ENCODE measurements at places on chromosomes 6 and 20.
A peak's percentile ranks its signal among the peaks of the same experiment; 100 is the strongest.

DNA sequence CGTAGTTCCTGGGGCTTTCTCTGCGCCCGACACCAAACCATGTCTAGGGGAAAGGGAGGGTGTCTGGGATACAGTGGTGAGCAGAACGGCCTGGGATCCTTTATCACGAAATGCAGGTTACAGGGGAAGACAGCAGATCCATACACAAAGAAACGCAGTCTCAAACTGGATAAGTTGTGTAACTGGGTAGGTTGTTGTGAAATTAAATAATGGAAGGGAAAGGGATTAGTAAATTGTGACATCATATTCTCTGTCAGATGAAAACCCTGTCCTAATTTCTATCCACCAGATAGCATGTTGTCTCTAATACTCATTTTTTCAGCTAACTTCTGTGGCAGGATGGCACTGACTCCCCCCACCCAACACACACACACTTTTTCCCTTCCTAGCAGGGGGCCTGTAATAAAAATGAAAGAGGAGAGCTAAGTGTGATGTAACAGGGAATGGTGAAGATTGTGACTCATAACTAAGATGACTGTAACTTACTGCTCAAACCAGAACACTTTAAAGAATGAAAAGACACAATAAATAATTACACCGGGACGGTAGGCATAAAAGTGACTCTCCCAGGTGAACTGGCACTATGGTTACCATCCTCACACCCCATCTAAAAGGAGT lies 769 bp upstream of the TRPC4AP start:
- DNase-seq, result no peak

- DNase-seq, result no peak
Observed at GRCh38 chr20:38299963-38300362, 4.0 kb upstream of the BPI start.

- no peak for DNase-seq
Observed at GRCh38 chr6:118963003-118963402, 28.0 kb upstream of the MCM9 start.

- no peak for DNase-seq
Observed at GRCh38 chr20:23237201-23237600, 113.4 kb upstream of the NXT1 start.

DNA sequence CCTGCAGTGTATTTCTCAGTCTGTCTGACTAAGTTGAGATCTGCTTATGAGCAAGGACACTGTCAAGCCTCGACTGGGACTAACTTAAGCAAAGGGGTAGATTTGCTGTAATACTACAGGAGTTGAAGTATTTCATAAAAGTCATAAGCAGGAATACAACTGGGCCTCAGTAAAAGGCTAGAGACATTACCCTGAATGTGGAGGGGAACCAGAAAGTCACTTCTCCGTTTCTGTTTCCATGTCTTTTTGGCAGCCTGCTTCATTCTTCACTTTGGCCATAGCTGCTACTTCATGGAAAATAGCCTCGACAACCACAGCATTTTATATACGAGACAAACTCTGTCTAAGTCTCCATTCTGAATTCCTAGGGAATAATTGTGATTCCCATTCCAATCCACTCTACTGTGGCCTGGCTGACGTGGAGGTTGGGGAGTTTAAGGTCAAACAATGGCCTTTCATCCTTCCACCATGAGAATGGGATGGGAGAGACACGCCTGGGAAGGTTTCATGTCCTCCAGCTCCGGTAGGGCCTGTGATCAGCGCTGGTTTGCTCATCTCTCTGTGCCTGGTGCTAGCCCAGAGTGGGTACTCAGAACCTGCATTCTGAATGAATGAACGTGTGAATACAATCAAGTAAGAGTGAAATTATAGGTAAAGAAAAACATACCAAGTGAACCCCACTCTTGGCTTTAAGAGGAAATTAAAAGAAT lies 37.1 kb upstream of the DUSP22 start:
- DNase-seq, result no peak

- no peak for DNase-seq
Observed at GRCh38 chr6:156718647-156719394, 58.4 kb upstream of the ARID1B start.

DNA sequence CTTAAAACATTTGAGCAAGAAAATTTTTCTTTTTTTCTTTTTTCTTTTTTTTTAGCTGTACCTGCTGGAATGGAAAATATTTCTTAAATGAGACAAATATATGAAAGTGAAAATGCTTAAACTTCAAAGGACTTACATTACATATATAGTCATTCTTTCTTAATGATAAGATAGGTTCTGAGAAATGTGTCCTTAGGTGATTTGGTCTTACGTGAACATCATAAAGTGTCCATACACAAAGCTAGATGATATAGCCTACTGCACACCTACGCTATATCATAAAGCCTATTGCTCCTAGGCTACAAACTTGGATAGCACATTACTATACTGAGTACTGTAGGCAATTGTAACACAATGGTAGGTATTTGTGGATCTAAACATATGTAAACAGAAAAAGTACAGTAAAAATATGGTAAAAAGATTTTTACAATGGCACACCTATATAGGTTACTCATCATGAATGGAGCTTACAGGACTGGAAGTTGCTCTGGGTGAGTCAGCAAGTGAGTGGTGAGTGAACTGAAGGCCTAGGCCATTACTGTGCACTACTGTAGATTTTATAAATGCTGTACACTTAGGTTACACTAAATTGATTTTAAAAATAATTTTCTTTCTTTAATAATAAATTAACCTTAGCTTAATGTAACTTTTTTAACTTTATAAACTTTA lies 54.6 kb downstream of the RPP21 start:
- no peak for DNase-seq

DNA sequence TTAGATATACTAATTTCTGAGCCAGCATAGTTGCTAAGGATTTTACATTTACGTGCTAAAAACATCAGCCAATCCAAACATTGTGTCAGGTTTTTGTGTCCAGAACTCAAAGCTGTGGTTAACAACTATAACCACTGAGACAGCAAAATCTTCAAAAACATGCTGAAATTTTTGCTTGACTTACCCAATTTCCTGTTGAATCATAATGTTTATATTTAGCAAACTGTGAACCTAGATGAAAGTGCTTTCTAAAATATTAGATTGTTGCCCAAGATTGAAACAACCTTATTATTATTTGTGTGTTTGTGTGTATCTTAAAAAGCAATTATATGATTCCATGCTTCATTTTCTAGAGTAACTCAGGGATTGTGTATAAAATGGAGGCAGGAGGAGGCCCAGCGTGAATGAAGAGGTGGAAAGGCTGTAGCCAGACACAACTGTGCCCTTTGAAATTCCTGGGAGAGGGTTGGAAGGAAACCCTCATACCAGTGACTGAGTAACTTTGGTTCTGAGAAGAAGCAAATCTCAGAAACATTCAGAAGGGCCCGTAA lies 48.0 kb downstream of the ARMC2 start:
- peak; percentile 59 for DNase-seq

DNA sequence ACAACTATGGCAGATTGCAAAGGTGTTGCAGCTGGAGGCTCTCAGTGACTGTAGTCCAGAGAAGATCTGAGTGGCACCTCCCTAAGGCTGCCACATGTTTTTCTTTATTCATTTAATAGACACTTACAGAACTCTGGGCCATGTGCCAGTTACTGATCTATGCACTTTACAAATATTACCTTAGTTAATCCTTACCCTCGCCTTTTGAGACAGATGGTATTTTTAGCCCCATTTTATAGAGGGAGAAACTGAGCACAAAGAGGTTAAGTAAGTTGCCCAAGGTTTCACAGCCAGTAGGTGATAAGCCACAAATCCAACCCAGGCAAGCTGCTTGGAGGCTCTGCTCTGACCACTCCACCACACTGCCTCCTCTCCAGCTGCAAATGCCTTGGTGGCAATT lies 6.5 kb upstream of the SCRT2 start:
- DNase-seq, result no peak

DNA sequence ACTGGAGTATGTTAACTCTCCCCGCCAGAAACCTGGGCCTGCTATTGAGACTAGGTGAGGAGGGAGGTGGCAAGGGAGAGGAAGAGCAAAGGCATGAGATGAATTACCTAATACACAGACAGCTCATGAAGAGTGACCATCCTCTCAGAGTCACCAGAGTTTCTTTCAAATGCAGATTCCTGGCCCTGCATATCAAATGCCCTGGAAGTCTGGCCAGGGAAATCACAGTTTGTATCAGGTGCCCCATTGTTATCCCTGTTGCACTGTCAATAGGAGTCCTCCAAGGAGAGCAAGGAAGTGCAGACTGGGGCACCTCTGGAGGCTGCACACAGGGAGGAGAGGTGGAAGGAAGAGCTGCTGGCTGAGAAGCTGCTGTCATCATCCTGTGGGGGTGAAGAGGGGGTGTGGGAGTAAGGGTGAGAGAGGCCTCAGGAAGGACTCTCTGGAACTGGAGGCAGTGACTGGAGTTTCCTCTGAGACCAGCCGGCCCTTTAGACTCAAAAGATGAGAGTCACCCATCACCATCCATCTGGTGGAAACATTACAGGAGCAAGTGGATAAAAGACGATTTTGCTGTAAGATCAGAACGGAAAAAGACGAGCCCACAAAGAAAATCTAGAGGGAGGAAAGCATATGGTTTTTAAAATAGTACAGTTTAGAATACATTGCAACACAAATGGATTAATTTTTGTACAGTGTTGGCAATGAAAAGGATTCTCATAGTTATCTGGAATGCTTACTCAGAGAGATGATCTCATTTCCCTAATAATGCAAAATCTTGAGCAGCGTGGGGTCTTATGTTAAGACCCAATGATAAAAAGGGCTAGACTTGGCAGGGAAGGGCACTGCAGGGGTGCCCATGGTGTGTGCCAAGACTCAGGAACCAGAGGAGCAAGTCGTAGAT lies 268.1 kb downstream of the UST start:
- no peak for DNase-seq

GRCh38 chr6:148055419-148055818 lies 287.2 kb upstream of the SASH1 start:
- DNase-seq, result no peak

DNA sequence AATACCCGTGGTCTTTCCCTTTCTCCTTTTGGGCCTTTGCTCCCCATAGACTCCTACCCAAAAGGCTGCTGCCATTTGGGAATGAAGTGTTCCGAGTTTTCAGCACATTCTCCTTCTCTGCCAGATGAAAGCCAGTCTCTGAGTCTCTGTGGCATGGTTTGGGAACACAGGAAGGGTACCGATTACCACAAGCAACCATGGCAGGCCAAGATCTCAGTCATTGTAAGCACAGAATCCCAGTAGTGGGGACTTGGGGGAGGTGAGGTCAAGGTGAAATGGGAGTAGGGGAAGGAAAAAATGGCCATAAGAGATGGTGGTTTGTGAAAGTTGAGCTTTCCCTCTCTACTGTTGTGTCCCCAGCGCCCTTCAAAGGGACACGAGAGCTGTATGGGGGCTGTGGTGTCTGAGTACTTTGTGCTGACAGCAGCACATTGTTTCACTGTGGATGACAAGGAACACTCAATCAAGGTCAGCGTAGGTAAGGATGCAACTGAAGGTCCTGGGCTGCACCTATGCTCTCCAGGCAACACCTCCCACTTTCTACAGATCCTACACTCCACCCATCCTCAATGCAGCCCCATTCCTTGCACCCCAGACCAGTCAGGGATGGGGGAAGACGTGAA lies 4.1 kb downstream of the CFB start:
- DNase-seq, result no peak

DNA sequence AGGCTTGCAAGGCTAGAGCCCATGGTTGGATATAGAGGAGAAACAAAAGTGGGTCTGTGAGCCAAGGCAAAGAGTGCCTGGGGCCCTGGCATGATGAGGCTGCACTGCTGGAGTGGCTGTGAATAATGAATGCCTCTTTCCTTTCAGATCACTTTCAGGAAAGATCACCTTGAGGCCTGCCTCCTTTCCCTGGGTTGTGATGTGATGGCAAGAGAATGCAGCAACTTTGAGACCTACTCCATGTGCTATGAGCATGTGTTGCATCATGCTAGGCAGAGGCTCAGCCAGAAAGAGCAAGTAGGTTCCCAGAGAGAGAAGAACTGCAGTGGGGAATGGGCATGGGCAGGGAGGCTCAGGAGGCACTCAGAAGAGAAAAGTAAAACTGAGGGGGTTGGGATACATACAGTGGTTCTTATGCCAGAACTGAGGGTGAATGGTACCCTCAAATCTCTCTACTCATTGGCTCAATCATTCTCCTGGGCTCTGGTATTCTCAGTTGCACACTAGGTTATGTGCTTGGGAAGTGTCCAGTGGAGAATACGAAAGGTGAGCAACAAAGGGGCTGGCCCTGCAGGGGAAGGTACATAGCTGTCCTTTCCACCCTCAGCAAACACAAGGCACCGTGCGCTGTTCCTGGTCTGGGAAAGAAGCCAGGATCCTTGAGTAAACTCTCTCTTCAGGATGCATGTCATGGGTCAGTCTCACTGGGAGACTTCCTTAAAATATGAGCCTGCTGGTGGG lies 45.9 kb downstream of the CD164 start:
- no peak for DNase-seq

DNA sequence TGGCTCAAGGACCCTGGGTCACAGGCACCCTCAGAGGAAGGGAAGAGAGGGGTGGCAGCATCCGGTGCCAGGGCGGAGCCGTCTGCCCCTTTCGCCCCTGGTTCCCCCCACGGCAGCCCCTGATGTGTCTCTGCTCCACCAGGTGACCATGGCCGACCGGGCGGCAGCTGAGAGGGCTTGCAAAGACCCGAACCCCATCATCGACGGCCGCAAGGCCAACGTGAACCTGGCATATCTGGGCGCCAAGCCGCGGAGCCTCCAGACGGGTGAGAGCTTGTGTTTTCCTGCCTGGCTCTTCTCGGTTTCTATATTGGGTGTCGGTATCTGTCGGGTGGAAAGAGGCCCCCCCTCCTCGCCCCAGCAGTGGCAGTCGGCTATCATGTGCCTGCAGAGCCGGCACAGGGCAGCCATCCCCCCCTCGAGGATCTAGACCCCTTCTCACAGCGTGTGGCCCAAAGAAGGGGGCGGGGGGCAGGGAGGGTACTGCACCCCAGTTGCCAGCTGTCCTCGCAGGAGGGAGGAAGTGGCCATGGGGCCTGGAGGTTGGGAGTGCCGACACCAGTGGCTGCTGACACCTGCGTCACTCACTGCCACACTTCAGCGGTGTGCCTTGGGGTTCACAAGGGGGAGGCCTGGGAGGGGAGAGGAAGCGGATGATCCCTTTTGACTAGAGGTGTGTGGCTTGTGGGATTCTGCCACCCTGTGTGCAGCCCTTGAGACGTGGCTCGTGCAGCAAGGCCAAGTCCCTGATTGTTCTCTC lies 1.5 kb downstream of the RBM38 start:
- DNase-seq, result no peak

DNA sequence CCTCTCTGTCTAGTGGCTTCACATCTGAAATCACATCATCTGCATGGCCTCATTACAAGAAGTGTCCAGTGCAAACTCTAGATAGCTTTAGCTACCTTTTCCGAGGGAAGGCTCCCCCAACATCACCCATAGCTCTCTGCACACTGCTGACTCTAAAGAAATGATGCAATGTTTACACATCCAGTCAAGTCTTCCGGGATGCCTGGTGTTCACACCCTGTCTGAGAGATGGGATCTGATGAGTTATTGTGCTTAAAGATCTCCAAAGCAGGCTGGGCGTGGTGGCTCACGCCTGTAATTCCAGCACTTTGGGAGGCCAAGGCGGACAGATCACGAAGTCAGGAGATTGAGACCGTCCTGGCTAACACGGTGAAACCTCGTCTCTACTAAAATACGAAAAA lies 404.6 kb upstream of the IRAK1BP1 start:
- DNase-seq, result no peak

All from KG1 (cell line).